ENCODE measurements at places on chromosomes 1 and 21.

DNA sequence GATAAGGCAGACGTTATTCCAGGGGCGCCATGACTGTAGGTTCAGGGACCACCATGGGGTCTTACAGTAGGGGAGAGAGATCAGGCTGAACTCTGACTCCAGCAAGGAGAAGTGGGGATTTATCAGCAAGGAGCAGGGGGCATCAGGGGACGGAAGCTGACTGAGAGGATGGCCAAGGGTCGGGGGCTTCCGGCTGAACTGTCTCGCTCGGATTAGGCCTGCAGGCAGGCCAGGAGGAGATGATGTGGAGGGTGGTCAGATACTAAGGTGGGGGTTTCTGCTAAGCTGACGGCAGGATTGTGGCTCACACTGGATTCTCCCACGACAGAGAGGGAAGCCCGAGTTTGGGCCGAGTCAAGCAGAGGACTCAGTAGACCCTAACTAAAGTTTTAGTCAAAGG, 186.9 kb upstream of the VAMP3 start:
- DNase-seq = no peak

DNA sequence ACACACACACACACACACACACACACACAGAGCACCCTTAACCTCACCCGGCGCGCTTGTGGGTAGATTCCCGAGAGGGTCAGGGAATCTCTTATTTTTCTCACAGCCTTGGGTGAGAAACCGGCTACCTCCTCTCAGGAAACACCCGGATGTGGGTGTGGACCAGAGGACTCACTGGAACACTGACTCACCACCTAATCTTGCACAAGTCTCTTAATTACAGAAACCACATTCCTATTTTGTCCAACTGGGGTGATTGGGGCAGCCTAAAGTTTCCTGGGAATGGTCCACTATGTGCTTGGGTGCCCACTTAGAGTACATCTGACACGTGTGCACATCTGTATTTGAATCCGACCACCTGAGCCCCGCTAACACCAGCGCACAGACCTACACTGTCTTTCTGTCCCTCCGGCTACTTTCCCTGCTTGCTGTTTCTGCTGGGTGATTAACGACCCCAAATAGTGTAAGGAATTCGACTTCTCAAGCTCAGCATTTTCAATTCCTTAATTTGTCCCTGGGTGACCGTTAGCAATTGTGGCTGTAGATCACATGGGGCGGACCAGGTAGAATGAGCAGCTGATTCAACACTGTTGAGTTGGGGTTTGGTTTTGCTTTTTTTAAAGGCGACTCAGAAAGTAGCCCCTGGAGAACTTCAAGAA, 14.0 kb upstream of the TBX15 start:
- DNase-seq = no peak

GRCh38 chr1:236345728-236346127, 48.4 kb upstream of the EDARADD start:
- no peak for DNase-seq

GRCh38 chr1:95002540-95003432, 70.0 kb downstream of the ALG14 start:
- no peak for DNase-seq

GRCh38 chr21:34779860-34780259, 111.1 kb downstream of the CLIC6 start:
- DNase-seq = no peak

DNA sequence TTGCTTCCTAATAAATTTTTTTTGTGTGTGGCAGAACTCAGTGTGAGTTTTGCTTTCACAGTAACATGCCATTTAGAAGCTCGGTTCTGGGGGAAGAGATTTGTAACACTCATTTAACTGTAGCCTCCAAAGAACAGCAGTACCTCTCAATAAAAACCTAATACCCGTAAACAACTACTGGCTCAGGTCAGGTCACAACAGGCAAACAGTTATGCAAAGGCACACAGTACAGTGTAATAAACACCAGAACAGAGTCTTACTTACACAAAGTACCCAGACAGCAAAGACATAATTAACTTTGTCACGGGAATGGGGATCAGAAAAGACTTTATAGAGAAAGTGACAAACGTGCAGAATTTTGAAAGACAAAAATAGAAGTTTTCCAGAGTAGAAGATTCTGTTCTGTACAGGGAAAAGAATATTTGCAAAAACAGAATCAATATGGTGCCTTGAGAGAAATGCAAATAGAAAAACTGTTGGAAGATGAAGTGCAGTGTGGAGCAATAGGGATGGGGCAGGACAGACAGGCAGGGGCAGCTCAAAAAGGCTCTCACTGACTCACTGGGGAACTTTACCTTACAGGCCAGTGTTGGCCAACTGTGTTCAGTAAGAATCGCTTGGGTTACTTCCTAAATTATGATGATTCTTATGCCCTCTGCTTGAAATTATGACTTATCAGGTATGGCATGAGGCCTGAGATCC, 38.8 kb downstream of the EGLN1 start:
- DNase-seq = no peak

GRCh38 chr1:92184632-92185031, 33.1 kb upstream of the C1orf146 start:
- DNase-seq = no peak

DNA sequence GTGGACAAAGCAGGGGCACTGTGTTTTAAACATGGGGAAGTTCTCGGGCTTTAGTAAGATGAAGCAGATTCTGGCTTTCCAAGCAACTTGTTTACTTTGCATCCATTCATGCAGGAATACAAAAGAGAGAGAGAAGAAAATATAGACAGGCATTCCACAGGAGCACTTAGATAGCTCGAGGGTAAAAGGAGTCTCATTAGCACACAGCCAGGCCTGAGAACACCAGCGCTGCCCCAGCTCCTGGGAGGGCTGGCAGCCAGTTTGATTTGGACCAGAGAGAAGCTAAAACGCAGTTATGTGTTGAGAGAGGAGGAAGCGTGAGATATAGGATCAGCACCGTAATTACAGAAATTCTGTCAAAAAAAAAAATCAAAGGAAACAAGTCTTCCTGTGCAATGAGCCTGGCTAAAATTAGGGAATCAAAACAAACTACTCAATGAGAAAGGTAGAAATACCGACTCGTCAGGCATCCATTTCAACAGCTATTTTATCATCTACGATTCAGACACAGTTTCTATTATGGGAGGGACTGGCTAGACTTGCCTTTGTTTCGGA, 68.2 kb downstream of the CLSTN1 start:
- DNase-seq = no peak

DNA sequence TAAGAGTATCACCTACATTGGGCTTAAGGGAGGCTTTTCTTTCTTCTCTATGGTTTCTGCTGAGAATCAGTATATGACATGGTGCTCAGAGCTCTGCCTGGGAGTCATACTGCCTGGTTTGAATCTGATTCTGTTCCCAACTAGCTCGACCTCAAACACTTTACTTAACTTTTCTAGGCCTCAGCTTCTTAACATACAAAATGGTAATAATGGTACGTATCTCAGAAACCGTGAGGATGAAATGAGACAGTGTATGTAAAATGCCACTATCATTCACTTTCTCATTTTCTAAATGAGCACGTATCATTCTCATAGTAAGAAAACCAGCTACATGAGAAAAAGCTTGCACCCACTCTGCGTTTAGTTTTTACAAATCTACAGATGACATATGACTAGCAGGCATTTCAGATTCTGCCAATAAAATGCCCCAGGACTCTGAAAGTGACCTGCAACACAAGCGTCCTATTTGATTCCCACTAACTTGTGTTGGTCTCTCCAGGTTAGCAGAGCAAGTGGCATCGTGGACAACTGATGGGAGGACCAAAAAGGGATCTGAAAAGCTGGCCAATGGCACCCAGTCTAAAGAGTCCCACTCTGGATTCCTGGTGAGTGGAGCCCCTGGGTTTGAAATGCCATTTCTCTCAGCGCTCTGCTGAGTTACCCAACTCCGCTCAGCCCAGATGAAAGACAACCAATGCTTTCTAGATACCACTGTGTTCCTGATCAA, 6.1 kb downstream of the CTNNBIP1 start:
- DNase-seq = no peak

DNA sequence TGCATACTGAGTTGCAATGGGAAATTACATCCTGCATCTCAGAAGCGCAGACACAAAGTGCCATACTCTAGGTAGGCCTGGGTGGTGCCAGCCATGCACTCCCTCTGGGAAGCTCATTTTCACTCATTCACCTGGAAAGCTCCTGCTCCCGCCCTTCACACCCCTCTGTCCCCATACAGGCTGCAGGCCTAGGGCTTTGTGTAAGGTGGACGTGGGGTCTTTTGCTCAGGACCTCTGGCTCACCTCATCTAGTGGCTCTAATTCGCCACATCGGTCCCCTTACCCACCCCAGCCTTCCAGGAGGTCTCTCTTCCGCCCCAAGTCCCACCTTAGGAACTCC, 751 bp downstream of the MRPS15 start:
- no peak for DNase-seq
